ENCODE measurements at places on chromosomes 7 and 10. TPM values are rescaled to one million over a fixed set of nuclear protein-coding genes. Genes with fewer than 3 reads are reported as not detected.
A peak's percentile ranks its signal among the peaks of the same experiment; 100 is the strongest.

DNA sequence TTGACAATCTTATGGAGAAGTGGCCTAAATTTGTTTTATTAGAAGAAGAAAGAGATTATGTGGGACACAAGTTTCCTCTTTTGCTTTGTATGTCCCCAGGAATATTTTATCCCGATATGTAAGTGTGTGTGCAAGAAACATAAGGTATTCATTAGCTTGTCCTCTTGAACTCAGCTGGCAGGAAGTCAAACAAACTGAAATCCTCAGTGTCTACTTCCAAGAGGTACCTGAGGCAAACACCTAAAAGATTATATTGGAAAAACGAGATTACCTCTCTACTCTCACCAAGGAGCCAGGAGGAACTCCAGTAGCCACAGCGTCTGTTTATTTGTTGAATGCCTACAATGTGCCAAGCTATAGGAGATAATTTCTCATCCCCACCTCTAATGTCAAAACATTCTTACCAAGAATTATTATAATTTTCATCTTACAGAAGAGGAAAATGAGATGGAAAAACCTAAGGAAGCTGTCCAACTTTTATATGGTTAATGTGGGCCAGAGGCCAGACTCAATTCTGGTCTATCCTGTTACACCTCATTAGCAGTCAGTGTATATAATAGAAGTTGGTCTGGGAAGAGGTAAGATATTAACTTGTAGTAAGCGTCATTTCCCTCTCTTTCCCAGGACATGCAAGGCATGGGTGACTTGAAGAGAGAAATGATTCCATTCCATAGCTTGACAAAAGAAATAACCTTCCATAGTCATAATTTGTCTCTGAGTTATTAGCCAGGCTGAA lies 692.7 kb downstream of the MAGI2 start:
- no peak overlapping the region for H3K4me3 ChIP-seq
- DNase-seq, result no peak
- no peaks in the 10 kb centered on the region for H3K36me3 ChIP-seq
- no peaks in the 10 kb centered on the region for H3K4me1 ChIP-seq
- H3K27me3 ChIP-seq, result no peaks in the 10 kb centered on the region

- no peak for DNase-seq
- peaks cover 12% of the 10 kb centered on the region for H3K27me3 ChIP-seq
- peaks cover 5% of the 10 kb centered on the region for H3K4me1 ChIP-seq
Measured at GRCh38 chr7:151405056-151405455, 4.8 kb downstream of the WDR86 start.

DNA sequence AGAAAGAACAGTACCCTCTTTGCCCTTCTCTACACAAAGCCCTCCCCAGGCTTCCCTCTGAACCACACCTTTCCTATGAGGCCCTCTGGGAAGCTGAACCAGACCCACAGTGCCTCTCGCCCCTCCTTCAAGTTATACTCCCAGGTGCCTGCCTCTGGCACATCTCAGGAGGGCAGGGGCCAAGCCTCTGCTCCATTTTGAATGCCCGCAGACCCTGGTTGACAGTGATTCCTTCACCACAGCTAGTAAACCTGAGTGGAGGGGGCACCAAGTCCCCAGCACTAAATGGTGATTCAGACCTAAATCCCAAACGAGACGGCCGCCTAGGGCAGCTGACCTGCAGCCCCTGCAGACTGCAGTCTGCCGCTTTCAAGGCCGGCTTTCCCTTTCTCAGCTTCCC lies 230.5 kb upstream of the ZNF32 start:
- no peaks in the 10 kb centered on the region for H3K27me3 ChIP-seq
- H3K4me1 ChIP-seq, result no peaks in the 10 kb centered on the region
- H3K4me3 ChIP-seq, result no peak overlapping the region
- H3K36me3 ChIP-seq, result no peaks in the 10 kb centered on the region
- no peak overlapping the region for H3K27ac ChIP-seq

GRCh38 chr10:97182288-97182990 lies 3.3 kb downstream of the SLIT1 start:
- peaks cover 66% of the 10 kb centered on the region for H3K27me3 ChIP-seq
- H3K36me3 ChIP-seq, result no peaks in the 10 kb centered on the region

GRCh38 chr10:133421336-133422222 lies 2.8 kb downstream of the SPRN start:
- H3K4me3 ChIP-seq, result no peak overlapping the region
- no peak for DNase-seq
- no peaks in the 10 kb centered on the region for H3K4me1 ChIP-seq
- peaks cover 3% of the 10 kb centered on the region for H3K27me3 ChIP-seq
- peaks cover 6% of the 10 kb centered on the region for H3K36me3 ChIP-seq

DNA sequence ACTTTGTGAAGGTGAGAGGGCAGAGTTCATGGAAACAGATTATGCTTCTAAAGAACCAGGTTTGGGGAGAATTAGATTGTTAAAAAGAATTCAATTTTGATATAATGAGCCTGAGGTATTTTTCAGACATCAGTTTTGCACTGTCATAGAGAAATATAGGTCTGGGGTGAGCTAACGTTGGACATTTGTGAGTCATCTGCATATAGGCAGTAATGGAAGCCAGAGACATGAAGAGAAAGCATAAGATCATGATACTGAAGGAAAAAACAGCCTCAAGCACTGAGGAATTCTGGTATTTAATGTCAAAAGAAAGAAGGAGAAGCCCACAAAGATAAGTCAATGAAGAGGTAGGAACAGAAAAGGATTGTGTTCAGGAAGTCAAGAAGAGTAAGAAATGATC lies 32.4 kb upstream of the COL1A2 start:
- DNase-seq, result no peak
- H3K4me3 ChIP-seq, result no peak overlapping the region
- H3K27ac ChIP-seq, result no peak overlapping the region
- H3K27me3 ChIP-seq, result peaks cover 4% of the 10 kb centered on the region

DNA sequence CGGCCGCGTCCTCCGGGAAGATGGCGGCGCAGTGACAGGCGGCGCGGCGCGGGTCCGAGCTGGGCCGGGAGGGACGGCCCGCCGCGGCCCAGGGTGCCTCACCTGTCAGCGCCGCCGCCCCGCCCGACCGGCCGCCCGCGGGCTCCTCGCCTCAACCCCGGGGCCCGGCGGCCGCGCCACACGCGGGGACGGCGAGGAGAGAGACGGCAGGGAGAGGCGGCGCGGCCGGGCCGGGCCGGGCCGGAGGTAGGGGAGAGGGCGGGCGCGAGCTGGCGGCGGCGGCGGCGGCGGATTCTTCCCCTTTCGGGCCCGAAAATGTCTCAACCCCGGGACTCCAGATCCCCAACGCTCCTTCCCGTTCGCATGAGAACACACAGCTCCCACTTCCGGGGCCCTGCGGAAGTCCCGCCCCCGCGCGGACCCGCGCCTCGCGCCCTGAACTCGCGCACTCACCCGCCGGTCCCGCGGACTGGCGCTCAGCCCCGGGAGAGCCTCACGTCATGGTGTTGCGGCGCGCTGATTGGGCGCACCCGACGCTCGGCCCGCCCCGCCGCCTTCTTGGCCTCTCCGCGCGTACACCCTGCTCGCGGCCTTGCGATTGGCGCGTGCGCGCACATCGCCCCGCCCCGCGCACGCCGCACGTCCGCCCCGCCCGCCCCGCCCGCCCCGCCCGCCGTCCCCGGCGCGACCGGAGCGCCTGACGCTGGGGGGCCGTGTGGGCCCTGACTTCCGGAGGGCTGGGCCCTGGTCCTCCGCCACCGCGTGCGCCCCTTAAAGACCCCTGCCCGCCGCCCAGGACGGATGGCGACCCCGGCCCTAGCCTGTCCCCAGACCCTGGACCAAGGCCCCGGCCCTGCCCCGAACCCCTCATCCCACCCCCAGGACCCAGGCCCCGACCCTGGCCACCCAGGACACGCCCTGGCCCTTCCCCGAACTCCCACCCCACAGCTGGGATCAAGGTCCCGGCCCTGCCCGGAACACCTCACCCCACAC lies at the start of gene LARP4B:
LARP4B (minus strand) TSS at position 380 of the 993 bp plus-strand sequence. CDS start 45,984 bp downstream, outside the sequence.
- H3K27me3 ChIP-seq, result no peaks in the 10 kb centered on the region
- peaks cover 25% of the 10 kb centered on the region for H3K36me3 ChIP-seq
- peak; percentile 99 for DNase-seq
- peak within 1 kb of the TSS; percentile 95 for H3K4me3 ChIP-seq

GRCh38 chr10:34994565-34995142 lies 95.5 kb downstream of the CUL2 start:
- peaks cover 16% of the 10 kb centered on the region for H3K4me1 ChIP-seq
- H3K4me3 ChIP-seq, result peak overlapping the region; percentile 7
- peak overlapping the region; percentile 51 for H3K27ac ChIP-seq
- no peaks in the 10 kb centered on the region for H3K27me3 ChIP-seq
- DNase-seq, result peak; percentile 64
- H3K36me3 ChIP-seq, result no peaks in the 10 kb centered on the region

- no peak for DNase-seq
- no peaks in the 10 kb centered on the region for H3K4me1 ChIP-seq
- H3K27ac ChIP-seq, result no peak overlapping the region
- no peaks in the 10 kb centered on the region for H3K27me3 ChIP-seq
- H3K4me3 ChIP-seq, result no peak overlapping the region
Measured at GRCh38 chr7:136000288-136000913, 23.2 kb upstream of the MTPN start.

- no peaks in the 10 kb centered on the region for H3K4me1 ChIP-seq
- H3K36me3 ChIP-seq, result no peaks in the 10 kb centered on the region
- H3K27me3 ChIP-seq, result peaks cover 44% of the 10 kb centered on the region
- no peak overlapping the region for H3K27ac ChIP-seq
- no peak for DNase-seq
Measured at GRCh38 chr7:116436305-116436826, 63.2 kb upstream of the CAV2 start.

DNA sequence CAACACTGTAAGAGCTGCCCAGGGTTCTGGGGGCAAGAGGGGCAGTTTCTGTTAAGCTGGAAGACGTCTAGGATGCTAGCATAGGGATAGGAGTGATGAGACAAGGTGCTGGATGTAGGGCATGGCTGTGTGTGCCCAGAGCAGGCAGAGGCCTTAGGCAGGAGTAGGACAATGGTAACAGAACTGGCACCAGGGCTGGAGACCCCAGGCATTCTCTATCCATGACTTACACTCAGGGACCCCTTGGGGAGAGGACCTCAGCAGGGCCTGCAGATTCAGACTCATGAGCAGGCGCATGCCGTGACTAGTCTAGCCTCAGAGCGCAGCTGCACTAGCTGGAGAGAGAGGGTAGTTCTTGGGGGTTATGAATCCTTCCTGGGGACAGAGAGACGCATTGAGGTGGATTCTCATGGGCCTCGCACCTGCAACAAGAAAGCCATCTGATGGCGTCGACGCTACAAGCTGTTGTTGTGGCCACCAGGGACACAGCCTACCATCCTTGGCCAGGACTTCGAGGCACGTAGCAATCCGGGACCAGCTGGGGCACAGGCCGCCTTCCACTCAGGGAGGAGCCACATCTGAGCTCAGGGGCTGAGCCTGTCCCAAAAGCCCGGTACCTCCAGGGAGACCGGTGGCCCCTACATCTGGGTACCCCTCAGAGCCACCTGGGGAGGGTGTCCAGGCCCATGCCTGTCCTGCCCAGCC lies 474.1 kb downstream of the PTPRN2 start:
- peaks cover 2% of the 10 kb centered on the region for H3K36me3 ChIP-seq
- DNase-seq, result no peak
- no peaks in the 10 kb centered on the region for H3K4me1 ChIP-seq
- peaks cover 7% of the 10 kb centered on the region for H3K27me3 ChIP-seq

- H3K4me1 ChIP-seq, result no peaks in the 10 kb centered on the region
- DNase-seq, result no peak
- no peak overlapping the region for H3K4me3 ChIP-seq
Measured at GRCh38 chr7:73638911-73639310, 14.6 kb upstream of the MLXIPL start.

GRCh38 chr7:40598915-40599314 lies 464.1 kb downstream of the SUGCT start:
- H3K27me3 ChIP-seq, result peaks cover 18% of the 10 kb centered on the region
- peaks cover 8% of the 10 kb centered on the region for H3K4me1 ChIP-seq
- H3K36me3 ChIP-seq, result no peaks in the 10 kb centered on the region
- peak; percentile 2 for DNase-seq

- H3K27ac ChIP-seq, result no peak overlapping the region
- no peak for DNase-seq
- no peaks in the 10 kb centered on the region for H3K36me3 ChIP-seq
- peaks cover 4% of the 10 kb centered on the region for H3K27me3 ChIP-seq
Measured at GRCh38 chr10:10498781-10499180, 518.9 kb upstream of the CELF2 start.

GRCh38 chr7:105691680-105692564 lies 110.6 kb upstream of the EFCAB10 start:
- DNase-seq, result peak; percentile 42
- no peaks in the 10 kb centered on the region for H3K27me3 ChIP-seq
- H3K27ac ChIP-seq, result peak overlapping the region; percentile 91
- H3K4me3 ChIP-seq, result peak overlapping the region; percentile 89
- peaks cover 49% of the 10 kb centered on the region for H3K4me1 ChIP-seq

DNA sequence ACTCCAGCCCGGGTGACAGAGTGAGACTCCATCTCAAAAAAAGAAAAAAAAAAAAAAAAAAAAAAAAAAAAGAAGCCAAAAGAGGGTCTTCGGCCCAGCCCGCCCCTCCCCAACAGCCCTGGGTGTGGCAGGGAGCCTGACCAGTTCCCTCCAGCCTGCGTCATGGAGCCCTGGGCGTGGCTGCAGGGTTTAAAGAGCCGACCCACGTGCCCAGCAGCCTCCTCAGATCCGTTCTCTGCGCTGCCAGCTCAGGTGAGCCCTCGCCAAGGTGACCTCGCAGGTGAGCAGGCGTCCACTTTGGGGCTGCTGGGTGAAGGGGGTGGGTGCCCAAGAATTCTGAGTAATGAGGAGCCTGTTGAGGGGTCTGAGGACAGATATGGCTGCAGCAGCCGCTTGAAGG lies at the start of gene FXYD4:
FXYD4 (plus strand) TSS at position 219 of the 400 bp plus-strand sequence. CDS start 2,111 bp downstream, outside the sequence.
- H3K4me3 ChIP-seq, result no peak within 1 kb of the TSS
- H3K27ac ChIP-seq, result no peak within 1 kb of the TSS
- H3K4me1 ChIP-seq, result peaks cover 7% of the 10 kb centered on the region
- no peaks in the 10 kb centered on the region for H3K36me3 ChIP-seq
- no peak for DNase-seq

The ITPRID1 gene
- total RNA-seq, result not detected

The HOXA4 gene
- total RNA-seq, result not detected

The DNAH11 gene
- total RNA-seq, result 0.02 TPM
